ENCODE measurements at places on chromosomes 6 and 20.
A peak's percentile ranks its signal among the peaks of the same experiment; 100 is the strongest.

DNA sequence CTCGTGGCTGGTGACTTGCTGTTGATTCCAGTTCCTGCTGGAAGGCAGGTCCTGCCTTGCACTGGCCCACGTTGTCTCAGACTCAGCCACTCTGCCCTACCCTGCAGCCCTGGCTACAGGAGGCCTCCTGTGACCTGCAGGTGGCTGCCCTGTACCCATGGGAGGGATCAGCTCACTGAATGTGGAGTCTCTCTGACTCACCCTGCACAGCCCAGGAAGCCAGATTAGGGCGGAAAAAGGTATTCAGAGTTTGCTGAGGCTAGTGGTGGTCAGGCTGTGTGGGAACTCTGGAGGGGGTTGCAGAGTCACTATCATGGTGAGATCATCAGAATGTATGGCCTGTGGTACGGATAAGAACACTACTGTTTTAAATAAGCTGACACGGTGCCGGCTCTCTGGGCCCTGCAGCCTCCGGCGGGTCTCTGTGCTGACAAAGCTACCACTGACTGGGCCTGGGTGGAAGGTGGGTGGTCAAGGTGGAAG, 24.7 kb upstream of the PYGB start:
- DNase-seq, result no peak

DNA sequence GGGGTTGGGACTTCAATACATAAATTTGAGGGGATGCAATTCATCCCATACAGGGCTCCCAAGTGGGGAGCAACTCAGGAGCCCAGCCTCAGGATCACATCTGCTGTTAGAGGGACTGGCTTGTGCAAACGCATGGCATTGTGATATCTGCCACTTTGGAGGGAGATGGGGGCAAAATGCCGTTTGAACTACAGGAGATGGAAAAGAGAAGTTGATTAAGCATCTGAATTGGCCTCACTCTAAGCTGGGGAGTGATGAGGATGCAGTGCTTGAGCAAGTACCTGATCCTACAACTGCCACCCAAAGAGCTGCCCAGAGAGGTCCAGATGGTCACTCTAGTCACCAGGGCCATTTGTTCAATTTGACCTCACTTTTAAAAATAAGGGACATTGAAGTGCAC, 2.0 kb downstream of the LY86 start:
- DNase-seq, result no peak

- DNase-seq, result no peak
Measured at GRCh38 chr6:143396497-143397226, 53.8 kb downstream of the ADAT2 start.

- DNase-seq, result no peak
Measured at GRCh38 chr20:32481311-32482142, 103.6 kb downstream of the NOL4L start.

DNA sequence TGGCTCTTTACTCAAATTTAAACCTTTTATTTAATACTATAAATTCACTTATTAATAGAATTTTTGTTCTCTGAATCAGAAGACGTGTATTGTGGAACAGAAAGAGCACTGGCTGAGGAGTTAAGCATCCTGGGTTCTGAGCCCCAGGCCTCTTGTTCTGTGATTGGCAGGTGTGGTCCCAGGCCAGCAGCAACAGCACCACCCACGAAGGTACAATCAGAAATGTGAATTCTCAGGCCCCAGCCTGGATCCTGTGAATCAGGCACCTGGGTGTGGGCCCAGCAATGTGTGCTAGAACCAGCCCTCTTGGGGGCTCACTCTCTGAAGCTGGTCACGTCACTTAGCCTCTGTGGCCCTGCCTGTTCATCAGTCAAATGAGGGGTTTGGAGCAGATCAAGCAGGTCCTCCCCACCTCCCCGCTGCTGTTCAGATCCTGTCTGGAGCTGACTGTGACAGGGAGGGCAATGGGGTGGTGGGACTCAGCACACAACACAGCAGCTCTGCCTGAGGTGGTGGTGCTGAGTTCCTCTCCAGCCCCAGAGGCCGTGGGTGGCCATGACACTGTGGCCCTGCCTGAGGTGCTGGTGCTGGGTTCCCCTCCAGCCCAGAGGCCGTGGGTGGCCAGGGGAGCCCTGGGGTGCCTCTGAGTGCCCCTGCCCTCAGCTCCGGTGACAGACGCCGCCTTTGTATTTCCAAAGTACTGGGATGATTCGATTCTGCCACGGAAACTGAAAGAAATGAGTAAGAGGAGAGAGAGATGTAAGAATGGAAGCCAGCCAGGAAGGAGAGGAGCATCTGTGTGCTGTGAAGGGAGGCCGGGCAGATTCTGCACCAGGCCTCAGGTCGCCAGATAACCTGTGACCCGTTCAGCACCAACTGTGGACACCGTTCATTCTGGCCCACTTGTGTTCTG, 41.6 kb upstream of the FRMD1 start:
- DNase-seq, result no peak

- DNase-seq, result no peak
Measured at GRCh38 chr6:114158411-114158810, 184.4 kb downstream of the HS3ST5 start.

DNA sequence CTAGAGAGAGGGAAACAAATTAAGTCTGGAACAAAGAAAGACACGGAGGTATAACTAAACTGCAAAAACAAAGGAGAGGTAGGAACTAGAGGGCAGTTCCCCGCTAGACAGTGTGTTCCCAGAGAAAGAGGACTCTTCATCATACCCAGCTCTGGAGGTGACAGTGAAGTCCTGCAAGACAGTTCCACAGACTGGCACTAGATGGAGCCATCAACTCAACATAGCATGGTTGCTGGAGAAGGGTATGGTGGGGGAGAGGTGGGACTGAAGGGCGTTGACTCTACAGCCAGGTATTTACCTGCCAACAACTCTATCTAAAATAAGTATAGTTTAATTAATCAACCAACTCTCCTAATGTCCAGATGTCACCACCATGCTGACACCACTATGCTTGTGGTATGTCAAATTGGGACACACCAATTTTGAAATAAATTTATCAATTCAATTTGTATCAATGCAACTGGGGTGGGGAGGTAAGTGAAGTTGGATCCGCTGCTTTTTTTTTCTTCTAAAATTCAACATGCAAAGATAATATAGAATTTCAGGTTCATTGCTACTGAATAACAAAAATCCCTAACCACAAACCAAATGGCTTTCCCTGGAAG, 9.7 kb downstream of the BACH2 start:
- no peak for DNase-seq

GRCh38 chr6:38997128-38997761, 51.3 kb upstream of the GLP1R start:
- DNase-seq, result peak; percentile 16

- DNase-seq, result no peak
Measured at GRCh38 chr6:118485601-118486550, 62.2 kb upstream of the PLN start.

- no peak for DNase-seq
Measured at GRCh38 chr20:22688485-22688884, 104.1 kb upstream of the FOXA2 start.

GRCh38 chr6:11103065-11103464, 8.5 kb downstream of the ERVFRD-1 start:
- no peak for DNase-seq

DNA sequence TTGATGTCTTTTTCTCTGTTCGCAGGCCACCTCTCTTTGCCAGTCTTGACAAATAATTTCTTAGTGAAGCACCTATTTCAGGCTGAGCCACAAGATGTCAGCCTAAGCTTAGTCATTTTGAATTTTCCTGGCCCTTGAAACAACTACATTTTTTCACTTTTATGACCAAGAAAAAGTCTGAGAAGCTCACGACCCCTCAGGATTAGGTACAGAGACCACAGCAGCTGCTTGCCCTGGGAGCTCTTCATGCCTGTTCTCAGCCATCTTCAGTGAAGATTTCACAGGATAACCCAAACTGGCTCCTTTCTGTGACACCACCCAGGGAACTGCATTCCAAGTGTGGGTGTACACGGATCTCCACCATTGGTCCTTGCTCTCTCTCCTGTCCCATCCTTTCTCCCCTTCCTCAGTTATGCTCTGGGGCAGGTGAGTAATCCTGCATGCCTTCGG, 38.4 kb upstream of the SPTLC3 start:
- DNase-seq, result no peak

- DNase-seq, result no peak
Measured at GRCh38 chr20:63145156-63145555, 70.8 kb downstream of the YTHDF1 start.

DNA sequence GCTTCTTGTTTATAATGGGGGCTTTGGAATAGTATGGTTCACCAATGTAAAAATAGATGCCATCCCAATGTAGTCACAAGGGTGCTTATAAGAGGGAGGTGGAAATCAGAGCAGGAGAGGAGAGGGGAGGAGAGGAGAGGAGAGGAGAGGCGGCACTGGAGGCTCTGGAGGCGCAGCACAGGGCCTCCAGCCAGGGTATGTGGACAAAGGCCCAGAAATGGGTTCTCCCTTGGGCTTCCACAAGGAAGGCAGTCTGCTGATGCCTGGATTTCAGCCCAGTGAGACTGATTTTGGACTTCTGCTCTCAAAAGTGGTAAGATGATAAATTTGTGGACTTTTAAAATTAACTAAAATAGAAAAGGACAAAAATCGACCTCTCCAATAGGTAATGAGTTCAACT, 116.8 kb downstream of the RNASET2 start:
- no peak for DNase-seq

DNA sequence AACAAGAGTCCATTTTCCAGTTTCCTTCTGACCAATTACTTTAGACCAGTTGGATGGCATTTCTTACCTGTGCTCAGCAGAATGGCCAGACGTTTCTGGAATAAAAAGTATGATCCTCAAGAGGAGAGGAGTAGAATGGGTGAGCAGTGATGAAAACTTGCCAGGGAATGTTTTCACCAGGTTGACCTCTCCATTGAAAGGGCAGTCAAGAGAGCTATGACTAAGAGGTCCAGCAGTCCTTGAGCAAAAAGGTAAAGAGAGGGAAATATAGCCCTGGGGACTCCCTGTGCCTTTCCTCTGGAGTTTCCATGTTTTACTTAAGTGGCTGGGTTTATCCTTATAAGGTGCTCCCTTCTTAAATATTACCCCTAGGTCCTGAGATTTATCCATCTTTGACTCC, 210.9 kb downstream of the TBX18 start:
- DNase-seq, result no peak

GRCh38 chr6:94052749-94053148, 633.4 kb upstream of the EPHA7 start:
- no peak for DNase-seq

DNA sequence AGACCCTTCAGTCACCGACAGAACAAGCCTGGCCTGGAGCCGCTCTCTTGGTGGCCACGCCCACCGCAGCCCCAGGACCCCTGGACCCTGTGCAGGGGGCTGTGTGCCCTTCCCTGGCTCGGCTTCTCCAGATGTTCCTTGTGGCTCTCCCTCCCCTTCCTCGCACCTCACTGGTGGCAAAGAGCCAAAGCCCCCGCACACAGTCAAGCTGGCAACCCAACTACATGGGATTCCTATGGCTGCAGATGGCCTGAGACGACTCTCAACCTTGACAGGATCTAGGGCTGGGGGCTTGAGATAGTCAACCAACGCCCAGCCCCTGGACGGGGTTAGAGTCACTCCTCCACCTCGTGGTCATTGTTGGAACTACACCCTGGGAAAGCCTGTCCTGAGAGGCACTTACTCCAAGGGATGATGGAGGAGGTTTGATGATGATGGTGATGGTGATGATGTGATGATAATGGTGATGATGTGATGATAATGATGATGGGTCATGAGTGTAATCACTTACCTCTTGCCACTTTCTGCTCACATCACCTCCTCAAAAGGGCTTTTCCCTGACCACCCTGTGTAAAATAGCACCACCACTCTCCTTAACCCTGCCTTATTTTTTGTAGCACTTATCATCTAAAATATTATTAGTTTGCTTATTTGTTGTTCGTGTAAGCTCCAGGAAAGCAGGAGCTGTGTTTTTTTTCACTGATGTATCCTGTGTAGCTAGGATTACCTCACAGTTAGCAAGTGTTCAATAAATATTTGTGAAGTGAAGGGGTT, 278.4 kb downstream of the LRFN2 start:
- DNase-seq, result peak; percentile 15

DNA sequence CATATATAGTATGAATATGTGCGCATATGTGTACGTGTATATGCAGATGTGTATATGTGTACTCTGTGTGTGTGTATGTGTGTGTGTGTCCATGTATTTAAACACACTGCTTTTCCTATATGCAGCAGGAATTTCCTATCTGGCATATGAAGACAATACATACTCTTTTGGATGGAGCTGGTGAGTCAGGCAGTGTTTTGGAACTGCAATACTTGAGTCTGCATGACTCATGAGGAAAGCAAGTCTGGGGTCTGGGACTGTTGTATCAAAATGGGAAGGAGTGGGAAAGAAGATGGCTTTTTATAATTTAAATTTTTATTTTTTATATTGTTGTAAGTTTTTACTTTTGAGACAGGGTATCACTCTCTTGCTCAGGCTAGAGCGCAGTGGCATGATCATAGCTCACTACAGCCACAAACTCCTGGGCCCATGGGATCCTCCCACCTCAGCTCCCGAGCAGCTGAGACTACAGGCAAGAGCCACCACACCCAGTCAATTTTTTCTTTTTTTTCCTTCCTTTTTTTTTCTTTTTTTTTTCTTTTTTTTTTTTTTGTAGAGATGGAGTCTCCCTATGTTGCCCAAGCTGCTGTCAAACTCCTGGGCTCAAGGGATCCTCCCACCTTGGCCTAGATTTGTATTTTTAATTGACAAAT, 72.2 kb downstream of the ATXN1 start:
- no peak for DNase-seq

DNA sequence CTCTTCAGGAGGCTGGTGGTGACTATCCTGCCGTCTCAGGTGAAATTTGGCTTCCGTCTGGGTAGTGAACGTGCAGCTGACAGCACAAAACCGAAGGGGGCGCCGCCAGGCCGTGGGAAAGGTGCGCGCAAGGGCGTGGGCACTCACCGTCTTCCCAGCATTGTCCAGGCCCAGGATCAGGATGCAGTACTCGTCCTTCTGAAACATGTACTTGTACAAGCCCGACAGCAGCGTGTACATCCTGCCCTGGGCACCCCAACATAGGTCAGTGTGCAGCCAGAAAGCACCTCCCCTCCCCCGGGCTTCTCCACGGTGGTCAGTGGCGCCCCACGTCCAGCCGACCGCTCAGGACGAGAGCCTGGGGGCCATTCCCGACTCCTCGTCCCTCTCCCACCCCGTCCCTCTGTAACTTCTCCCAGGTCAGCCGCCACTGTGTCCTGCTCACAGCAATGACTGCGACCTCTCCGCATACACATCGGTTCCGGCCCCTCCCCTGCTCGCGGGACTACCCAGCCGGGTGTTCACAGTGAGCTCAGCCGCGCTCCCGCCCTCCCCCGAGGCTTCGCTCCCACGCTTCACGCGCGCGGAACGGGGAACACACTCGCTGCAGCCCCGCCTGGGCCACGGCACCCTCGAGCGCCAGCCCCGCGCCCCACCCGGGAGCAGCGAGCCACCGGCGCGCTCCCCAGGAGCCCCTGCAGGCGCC, 771 bp downstream of the ARFRP1 start:
- no peak for DNase-seq

- no peak for DNase-seq
Measured at GRCh38 chr20:61777773-61778494, 287.7 kb downstream of the TAF4 start.
